Activated CD4-positive, alpha-beta memory T cell treated with anti-CD3 and anti-CD28 coated beads, Interleukin-2, amount 10 ng/mL, durations not matched to agents 7 days and 5 days (primary cell): ENCODE measurements at places on chromosomes 16 and 17. TPM values are rescaled to one million over a fixed set of nuclear protein-coding genes. Genes with fewer than 3 reads are reported as not detected.

Gene TSPOAP1
- 60.9 TPM for total RNA-seq

Gene CCR7
- 44.6 TPM for total RNA-seq

Gene CCT6B
- total RNA-seq = 1.5 TPM

Gene DNAI2
- 2.5 TPM for total RNA-seq

Gene CSH1
- total RNA-seq = not detected

Gene NPIPB8
- 0.30 TPM for total RNA-seq

Gene NEK8
- 2.5 TPM for total RNA-seq

Gene CDIPT
- total RNA-seq = 63.2 TPM
